ENCODE measurements at places on chromosomes 6 and 20.

GRCh38 chr6:22024973-22025467, 271.8 kb downstream of the PRL start:
- no peak for DNase-seq

DNA sequence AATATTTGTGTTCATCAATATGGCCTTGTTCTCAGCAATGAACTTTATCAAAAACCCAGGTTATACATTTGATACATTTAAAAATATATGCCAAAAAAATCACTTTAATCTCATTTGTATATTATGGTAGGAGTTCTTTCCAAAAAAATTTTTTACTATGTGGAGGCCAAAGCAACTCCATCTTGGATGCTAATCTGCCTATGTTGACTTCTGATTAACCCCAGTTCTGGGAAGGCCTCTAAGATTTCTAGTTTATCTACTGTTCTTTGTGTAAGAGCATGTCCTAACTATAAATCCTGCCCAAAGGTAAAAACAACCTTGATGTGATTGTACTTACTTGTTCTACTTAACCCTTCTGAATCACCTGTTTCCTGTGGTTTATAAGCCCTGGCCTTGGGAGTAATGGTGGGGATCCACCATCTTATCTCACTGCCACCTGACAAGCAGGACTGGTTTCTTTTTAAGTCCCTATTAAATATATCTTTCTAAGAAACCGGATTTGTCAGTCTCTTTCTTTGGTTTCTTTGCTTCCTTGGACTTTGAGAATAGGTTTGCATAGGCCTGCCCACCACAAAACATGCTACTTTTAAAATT, 46.7 kb downstream of the RNGTT start:
- DNase-seq, result peak; percentile 15

DNA sequence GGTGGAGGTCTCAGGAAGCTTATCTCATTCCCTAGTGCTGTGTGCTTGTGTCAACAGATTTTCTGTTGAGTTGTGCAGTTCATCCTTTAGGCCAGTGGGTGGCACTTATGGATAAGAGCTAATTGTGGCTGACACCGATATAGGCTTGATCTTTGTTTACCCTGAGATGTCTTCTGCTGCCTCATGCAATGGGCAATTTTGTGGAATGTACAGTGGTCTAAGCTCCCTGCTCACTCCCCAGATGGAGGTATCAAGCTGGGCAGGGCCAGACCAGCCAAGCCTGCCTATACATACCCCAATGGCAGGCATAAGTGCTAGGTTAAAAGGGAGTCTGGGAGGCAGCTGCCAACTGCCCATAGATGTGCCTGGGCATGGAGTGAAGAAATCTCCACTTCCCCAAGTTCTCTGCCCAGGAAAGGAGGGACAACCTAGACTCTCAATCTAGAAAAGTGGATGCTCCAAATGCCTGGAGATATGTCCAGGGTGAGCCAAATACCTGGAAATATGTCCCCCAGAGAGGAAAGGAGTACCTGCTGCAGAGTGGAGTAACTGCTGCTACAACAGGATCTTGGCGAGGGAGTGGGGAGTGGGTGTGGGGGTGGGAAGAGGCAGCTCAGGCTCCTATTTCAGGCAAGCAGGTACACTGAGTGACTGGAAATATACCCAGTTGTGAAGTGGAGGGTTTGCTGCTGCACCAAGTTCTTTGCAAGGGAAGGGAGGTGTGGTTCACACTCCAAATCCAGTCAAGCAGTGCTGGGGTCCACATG, 53.2 kb upstream of the ARG1 start:
- DNase-seq, result peak; percentile 59

DNA sequence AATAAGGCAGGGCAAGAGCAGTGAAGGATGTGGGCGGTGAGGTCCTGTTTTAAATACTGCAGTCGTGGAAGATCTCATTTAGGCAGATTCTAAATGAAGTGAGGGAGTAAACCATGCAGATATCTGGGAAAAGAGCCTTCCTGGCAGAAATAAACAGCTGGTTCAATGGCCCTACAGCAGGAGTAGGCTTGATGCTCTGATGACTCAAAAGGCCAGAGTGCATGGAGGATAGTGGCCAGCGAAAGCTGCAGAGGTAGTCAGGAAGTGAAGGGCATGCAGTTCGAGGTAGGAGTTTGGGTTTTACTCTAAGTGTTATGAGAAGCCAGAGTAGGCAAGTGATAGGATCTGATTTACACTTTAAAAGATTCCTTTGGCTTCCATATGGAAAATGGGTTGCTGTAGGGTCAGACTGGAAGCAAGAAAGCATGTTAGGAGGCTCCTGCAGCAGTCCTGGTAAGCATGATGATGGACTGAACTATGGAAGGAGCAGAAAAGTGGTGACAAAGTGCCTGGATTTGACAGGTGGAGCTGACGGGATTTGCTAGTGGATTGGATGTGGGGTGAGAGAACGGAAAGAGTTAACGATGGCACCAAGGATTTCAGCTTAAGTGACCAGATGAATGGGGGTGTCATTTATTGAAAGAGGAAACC, 150.0 kb downstream of the GJA10 start:
- no peak for DNase-seq

DNA sequence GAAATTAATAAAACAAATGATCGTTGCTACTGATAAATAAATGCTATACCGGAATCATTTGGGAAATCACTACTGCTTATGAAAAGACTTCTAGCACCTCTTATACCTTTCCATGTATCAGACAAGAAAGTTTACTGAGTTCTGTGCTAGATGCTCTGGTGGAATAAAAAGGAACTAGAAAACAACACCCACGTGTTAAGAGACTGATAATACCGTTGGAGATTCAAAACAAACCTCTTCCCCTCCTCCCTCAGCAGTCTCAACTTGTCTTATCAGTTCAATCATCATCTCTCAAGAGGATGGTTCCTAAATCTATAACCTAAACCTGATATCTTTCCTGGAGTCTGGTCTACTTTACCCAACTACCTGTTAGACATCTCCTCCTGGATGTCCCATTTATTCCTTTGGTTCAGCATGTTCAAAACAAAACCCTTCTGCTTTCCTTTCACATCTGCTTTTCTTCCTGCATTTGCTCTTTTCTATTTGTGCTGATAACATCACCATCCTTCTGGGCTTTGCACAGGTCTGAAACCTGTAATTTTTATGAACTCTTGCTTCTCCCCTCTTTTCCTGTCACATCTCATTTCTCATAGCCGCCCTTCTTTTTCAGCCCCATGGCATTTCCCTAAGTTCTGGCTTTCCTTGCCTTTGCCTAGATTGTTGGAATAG, 122.2 kb downstream of the COL19A1 start:
- DNase-seq, result no peak

DNA sequence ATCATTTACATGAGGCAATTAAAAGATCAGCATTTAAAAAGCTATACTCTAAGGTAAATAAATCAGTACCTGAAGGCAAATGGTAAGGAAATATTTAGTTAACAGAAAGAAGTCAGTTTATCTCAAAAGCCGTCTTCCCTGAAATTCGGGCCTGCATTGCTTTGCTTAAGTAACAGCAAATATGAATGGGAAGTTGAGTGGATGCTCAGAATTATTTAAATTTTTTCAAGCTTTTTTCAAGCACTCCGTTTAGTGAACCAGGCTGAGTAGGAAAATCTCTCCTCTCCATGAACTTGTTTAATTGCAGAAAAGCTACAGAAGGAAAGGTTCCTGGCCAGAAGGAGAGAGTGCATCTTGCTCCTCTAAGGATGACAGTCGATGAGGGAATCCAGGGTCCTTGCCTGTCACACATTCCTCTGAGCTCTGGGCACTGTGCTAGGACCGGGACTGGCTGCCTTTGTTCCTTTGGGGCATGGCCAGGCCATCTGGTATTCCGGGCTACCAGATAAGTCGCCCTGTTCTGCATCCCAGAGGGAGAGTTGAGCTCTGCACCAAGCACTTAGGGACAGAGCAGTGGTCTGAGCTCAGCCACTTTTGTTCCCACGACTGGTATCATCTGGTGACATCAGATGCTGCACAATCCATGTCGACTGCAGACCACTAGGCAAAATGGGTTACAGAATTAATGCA, 77.6 kb downstream of the RIN2 start:
- DNase-seq, result no peak

- DNase-seq, result no peak
These were observed 8.0 kb upstream of the F13A1 start for GRCh38 chr6:6328451-6328850.

DNA sequence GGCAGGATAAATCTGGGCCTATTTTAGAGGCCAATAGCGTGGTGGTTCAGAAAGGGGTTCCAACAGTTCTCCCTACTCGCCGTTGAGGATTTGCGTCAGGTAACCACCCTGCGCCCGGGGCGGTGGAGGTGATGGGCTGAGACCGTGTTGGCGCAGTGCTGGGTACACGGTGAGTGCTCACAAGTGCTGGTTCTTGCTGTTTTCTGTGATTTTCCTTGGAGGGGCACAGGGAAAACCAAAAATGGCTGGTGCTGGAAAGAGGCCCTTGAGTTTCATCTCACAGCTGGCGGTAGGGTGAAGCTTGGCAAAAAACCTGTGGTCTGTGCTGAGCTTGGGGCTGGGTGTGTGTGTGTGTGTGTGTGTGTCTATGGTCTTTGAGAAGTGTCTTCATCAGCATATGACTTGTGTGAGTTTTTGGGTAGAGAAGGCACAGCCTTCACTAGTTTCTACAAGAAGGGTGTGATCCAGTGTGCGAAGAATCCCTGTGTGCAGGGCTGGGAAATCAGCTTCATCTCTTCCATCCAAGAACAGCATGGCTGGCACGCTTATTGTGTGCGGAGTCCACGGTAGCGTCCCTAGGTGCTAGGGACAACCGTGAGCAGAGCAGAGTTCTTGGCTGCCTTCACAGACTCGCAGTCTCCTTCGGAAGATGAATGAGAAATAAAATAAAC, 35.3 kb upstream of the SCRT2 start:
- DNase-seq, result no peak

- DNase-seq, result no peak
These were observed 49.9 kb downstream of the EZR start for GRCh38 chr6:158769234-158769770.

DNA sequence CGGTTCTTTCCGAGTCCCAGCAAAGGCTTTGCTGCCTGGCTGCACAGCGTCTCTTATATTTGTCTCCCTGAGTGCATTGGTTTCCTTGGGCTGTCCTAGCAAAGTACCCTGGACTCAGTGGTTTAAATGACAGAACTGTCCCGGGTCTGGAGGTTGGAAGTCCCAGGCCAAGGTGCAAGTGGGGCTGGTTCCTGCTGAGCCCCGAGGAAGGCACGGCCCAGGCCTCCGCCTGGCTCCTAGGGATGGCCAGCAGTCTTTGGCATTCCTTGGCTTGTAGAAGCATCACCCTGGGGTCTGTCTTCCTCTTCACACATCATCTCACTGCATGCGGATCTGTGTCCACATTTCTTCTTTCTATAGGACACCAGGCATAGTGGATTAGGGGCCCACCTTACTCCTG, 64.8 kb upstream of the QKI start:
- DNase-seq, result no peak

DNA sequence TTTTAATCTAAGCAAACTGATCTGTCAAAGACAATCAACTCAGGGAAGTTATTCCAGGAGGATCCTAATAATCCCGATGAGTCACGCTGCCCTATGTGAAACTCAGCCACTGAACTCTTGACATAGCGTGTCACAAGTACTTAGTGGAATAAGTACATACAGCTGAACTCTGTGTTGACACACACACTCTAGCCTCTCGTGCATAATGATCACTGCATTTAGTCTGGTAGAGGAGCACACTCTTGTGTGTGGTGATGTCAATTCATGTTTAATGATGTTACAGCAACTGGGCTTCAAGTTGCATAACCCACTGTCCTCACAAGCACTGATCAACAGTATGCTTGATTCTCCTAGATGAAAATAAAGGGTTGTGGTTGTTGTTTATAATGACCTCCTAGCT, 148.3 kb downstream of the HACE1 start:
- no peak for DNase-seq

- no peak for DNase-seq
These were observed 22.1 kb upstream of the CD83 start for GRCh38 chr6:14095437-14095836.

- no peak for DNase-seq
These were observed 254.1 kb downstream of the PRL start for GRCh38 chr6:22042706-22043105.

DNA sequence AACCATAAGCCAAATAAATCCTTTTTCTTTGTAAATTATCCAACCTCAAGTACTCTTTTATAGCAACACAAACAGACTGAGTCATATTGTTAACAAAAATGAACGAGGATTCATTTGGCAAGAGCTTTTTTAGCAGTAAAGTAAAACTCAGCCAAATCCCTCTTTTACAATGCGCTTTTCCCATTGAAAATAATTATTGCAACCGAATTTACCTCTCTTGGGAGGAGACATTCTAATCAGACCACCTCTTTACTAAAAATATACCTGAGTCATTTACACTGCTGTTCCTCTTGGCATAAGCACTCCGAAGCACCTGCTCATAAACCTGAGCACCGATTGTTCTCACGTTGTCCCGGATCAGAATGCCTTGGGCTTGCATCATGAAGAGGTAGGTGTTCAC, 57.4 kb downstream of the B4GALT5 start:
- no peak for DNase-seq

GRCh38 chr6:98946879-98947410, 801 bp downstream of the FBXL4 start:
- peak; percentile 35 for DNase-seq

DNA sequence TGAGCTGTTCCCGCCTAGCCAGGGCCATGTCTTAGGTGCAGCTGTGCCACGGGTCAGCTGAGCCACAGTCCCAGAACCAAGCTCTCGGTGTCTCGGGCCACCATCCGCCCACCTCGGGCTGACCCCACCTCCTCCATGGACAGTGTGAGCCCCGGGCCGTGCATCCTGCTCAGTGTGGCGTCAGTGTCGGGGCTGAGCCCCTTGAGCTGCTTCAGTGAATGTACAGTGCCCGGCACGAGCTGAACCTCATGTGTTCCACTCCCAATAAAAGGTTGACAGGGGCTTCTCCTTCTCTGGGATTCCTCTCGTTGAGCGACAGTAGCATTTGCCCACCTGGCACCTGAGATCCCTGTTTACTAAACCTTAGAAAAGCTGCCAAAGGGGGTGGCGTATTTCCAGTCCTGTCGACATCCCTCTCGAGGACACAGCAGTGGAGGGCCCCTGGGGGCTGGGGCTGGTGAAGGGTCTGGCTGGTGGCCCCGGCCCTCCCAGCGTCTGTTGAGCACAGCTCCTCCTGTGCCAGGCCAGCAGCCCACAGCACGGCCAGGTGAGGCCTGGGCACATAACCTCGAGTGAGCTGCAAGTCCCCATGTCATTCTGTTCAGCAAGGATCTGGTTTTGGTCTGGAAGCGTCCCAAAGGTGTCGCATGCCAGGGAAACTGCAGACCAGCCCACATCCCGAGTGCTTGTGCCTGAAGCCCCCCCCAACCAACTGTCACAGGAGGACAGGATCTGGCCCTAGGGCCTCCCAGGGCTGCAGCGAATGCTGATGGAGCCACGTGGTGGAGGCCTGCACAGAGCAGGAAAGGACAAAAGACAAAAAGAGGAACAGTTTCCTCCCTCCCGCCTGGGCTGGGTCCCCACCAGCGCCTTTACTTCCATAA, 21.2 kb upstream of the PYGB start:
- DNase-seq, result no peak

- DNase-seq, result no peak
These were observed 109.5 kb downstream of the CLVS2 start for GRCh38 chr6:123105561-123105960.
